ENCODE measurements at places on chromosomes 7 and 10.

DNA sequence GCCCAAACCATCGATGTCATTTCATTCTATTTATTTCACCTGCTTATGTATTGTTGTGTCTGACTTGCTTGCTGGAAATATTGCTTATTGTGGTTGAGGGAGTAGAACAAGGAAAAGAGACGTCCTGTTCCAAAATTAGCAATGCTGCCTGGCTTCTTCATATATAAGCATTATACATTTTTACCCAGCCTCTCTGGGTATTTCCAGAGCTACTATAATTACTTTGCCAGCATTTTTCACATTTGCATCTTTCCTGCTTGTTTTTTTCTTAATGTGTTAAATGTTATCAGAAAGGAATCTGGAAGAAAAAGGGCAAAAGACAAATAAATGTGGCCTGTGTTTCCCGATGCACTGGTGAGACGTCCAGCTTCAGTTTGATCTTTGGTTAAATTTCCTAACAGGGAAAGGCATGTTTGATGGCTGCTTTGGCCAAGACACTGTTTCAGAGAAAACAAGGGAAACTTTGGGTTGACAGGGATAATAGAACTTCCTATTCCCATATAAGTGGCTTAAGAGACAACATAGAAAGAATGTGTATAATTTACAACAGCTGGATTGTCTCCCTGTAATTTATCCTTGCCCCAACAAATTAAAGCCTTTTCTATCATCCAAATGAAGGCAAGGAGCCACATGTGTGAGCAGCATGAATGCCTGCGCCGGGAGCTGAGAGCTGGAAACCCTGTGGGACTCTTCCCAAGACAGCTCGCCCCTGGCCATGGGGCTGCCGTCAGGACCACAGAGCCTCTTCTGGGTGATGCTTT, 671.1 kb upstream of the CELF2 start:
- no peak for DNase-seq

DNA sequence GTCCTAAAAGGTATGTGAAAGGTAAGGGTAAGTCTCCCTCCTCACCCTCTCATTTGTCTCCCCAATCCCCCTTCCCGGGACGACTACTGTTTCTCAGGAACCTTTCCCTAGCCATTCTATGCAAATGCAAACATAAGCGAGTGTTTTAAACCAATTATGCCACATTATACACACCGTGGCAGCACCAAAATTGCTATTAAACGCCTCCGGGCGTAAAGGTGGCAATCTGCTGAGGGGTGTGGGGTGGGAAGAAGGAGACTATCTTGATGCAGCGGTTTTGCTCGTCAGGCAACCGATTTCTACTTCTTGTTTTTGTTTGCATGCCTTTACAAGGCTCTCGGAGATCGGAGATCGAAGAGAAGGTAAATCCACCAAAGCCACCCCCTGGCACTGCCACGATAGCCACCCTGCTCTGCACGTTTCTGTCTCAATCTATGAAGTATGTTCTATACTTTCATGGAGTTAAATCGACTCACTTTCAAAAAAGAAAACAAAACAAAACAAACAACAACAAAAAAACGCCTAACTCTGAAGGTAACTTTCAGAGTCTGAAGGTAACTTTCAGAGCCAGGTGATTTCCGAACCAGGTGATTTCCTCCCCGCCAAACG, 46.0 kb upstream of the CDK1 start:
- peak; percentile 9 for DNase-seq

- DNase-seq = no peak
Measured at GRCh38 chr10:112052166-112052565, 131.4 kb downstream of the GPAM start.

GRCh38 chr10:127392351-127393235, 156.5 kb upstream of the NPS start:
- DNase-seq = no peak

GRCh38 chr10:123471811-123472210, 194.3 kb upstream of the GPR26 start:
- no peak for DNase-seq

- DNase-seq = no peak
Measured at GRCh38 chr7:91164506-91164905, 99.7 kb upstream of the FZD1 start.

GRCh38 chr7:71782051-71782450, 630.1 kb downstream of the CALN1 start:
- no peak for DNase-seq

- DNase-seq = no peak
Measured at GRCh38 chr10:7483848-7484247, 73.0 kb upstream of the SFMBT2 start.

- no peak for DNase-seq
Measured at GRCh38 chr10:21279217-21279575, 246.3 kb downstream of the SKIDA1 start.

GRCh38 chr7:128902761-128903585, 7.5 kb downstream of the KCP start:
- DNase-seq = no peak

- DNase-seq = no peak
Measured at GRCh38 chr10:101761226-101761625, 14.7 kb downstream of the FGF8 start.

DNA sequence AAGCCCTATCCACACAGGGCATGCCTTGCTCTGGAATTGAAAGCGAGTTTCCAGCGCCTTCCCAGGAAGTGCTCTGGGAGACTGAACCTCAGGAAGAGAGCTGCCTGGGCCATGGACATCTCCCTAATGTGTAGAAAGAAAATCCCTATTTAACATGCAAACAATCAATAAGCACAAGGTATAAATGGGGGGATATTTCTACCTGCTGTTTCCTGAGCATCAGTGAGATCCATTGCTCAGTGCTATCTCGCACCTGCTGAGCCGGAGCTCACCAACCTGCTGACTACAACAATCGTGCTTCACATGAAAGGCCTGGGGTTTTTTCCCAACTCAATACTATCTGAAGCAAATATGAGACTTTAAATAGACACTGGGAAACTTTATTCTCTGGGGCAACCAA, 584.0 kb downstream of the GLRX3 start:
- no peak for DNase-seq

DNA sequence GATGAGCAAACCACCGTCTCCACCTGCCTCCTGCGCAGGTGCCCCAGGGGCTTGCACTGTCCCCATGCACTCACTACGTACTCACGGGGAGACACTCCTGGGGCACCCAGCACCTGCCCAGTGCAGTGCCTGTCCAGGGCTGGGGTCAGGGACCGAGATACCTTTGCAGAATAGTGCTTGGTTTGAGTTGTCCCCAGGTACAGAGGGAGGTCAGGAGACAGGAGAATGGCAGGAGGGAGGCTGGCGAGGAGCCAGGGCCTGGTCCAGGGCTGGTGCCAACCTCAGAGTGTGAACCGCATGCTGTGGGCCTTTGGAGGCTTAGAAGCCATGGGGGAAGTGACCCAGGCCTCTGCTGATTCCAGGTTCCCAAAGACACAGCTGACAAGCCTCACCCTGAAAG, 110.1 kb upstream of the GPR26 start:
- DNase-seq = no peak
